ENCODE measurements at places on chromosomes 12 and 14.

GRCh38 chr14:92560106-92560865 lies 46.7 kb downstream of the RIN3 start:
- no peaks in the 10 kb centered on the region for H3K36me3 ChIP-seq
- DNase-seq, result no peak
- H3K27ac ChIP-seq, result no peak overlapping the region
- peaks cover 12% of the 10 kb centered on the region for H3K4me1 ChIP-seq

- DNase-seq, result no peak
- no peaks in the 10 kb centered on the region for H3K4me1 ChIP-seq
- peaks cover 23% of the 10 kb centered on the region for H3K27me3 ChIP-seq
- H3K27ac ChIP-seq, result no peak within 1 kb of the TSS
Measured at GRCh38 chr14:77141214-77142004, at the start of gene ZDHHC22. Gene ZDHHC22 (minus strand): TSS chr14:77141791. CDS start chr14:77139738, 2,053 bp downstream.

- no peak for DNase-seq
- no peaks in the 10 kb centered on the region for H3K4me1 ChIP-seq
- H3K27ac ChIP-seq, result no peak overlapping the region
- no peak overlapping the region for H3K4me3 ChIP-seq
- H3K36me3 ChIP-seq, result no peaks in the 10 kb centered on the region
Measured at GRCh38 chr12:75672200-75672599, 160.8 kb upstream of the KRR1 start.

DNA sequence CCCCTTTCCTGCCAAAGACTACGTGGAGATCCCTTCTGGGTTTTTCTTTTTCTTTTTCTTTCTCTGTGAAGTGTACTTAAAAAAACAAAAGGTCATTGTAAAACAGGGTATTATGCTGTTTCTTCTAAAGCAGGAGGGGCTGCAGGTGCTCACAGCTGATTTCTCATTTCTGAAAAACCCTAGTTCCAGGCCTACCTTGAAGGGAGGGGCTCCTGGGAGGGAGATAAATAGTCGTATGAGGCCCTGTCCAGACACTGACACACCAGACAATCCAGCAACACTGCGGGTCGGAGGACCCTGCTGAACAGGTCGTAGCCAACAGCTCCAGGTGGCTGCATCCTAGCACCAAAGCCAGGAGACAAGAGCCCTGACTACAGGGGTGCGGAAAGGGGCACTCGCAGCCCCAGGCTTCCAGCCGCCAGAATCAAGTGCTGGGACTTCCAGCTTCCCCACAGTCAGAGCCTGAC lies 41.1 kb downstream of the PSMA6 start:
- H3K27me3 ChIP-seq, result no peaks in the 10 kb centered on the region
- H3K4me3 ChIP-seq, result no peak overlapping the region
- no peak overlapping the region for H3K27ac ChIP-seq
- no peaks in the 10 kb centered on the region for H3K36me3 ChIP-seq
- no peak for DNase-seq

- no peak overlapping the region for H3K4me3 ChIP-seq
- no peak for DNase-seq
- H3K27me3 ChIP-seq, result peaks cover 26% of the 10 kb centered on the region
- H3K36me3 ChIP-seq, result no peaks in the 10 kb centered on the region
Measured at GRCh38 chr12:52413202-52413601, 7.1 kb upstream of the KRT82 start.

- DNase-seq, result no peak
- H3K36me3 ChIP-seq, result no peaks in the 10 kb centered on the region
- H3K4me3 ChIP-seq, result no peak overlapping the region
- no peak overlapping the region for H3K27ac ChIP-seq
Measured at GRCh38 chr14:85625925-85626585, 96.1 kb downstream of the FLRT2 start.

DNA sequence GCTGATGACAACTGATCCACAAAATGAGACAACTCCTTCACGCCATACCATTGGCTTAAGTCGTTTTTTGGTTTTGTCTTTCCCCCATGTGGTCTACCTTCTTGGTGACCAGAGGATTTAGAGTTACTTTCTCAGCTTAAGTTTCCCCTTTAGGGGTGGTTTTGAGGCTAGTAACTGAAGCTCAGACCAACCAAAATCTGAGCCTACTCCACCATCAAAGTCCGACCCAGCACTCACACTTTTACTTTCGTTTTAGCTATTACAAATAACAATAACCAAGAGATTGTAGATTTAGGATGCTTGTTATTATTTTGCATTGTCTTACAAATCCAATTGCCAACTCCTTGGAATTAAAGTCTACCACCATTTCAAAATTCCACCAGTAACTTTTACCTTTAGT lies 130.6 kb upstream of the MDM1 start:
- no peaks in the 10 kb centered on the region for H3K4me1 ChIP-seq
- peak overlapping the region; percentile 45 for H3K27ac ChIP-seq
- H3K27me3 ChIP-seq, result no peaks in the 10 kb centered on the region
- H3K4me3 ChIP-seq, result peak overlapping the region; percentile 49

- no peaks in the 10 kb centered on the region for H3K4me1 ChIP-seq
- H3K36me3 ChIP-seq, result no peaks in the 10 kb centered on the region
- no peak for DNase-seq
- no peaks in the 10 kb centered on the region for H3K27me3 ChIP-seq
- H3K4me3 ChIP-seq, result no peak overlapping the region
- H3K27ac ChIP-seq, result no peak overlapping the region
Measured at GRCh38 chr14:37170993-37171392, 1.4 kb downstream of the SLC25A21 start.

DNA sequence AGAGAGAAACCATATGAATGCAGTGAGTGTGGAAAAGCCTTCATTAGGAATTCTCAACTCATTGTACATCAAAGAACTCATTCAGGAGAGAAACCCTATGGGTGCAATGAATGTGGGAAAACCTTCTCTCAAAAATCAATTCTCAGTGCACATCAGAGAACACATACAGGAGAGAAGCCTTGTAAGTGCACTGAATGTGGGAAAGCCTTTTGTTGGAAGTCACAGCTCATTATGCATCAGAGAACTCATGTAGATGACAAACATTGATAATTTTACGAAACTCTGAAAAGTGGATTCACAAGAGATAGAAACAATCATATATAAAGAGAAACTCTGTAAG lies 22.9 kb downstream of the ZNF268 start:
- DNase-seq, result no peak
- no peak overlapping the region for H3K4me3 ChIP-seq
- H3K27me3 ChIP-seq, result no peaks in the 10 kb centered on the region
- no peak overlapping the region for H3K27ac ChIP-seq
- peaks cover 8% of the 10 kb centered on the region for H3K36me3 ChIP-seq

GRCh38 chr12:106291342-106291741 lies 11.2 kb upstream of the TCP11L2 start:
- DNase-seq, result no peak
- no peak overlapping the region for H3K4me3 ChIP-seq
- no peaks in the 10 kb centered on the region for H3K4me1 ChIP-seq
- H3K27me3 ChIP-seq, result no peaks in the 10 kb centered on the region

DNA sequence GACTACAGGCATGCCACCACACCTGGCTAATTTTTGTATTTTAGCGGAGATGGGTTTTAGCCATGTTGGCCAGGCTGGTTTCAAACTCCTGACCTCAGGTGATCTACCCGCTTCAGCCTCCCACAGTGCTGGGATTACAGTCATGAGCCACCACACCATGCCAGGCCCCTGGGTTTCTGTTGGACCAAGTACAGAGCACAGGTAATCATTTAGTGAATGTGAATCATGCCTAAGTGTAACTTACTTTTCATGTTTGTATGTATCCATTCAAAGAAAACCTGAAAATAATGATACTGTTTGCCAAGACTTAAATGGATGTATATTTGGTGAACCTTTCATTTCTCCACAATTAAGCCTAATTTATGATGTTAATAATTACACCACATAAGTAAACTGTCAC lies 65.9 kb downstream of the FGD6 start:
- H3K27me3 ChIP-seq, result no peaks in the 10 kb centered on the region
- no peak for DNase-seq
- H3K27ac ChIP-seq, result no peak overlapping the region
- no peak overlapping the region for H3K4me3 ChIP-seq
- no peaks in the 10 kb centered on the region for H3K36me3 ChIP-seq
- H3K4me1 ChIP-seq, result no peaks in the 10 kb centered on the region

- no peaks in the 10 kb centered on the region for H3K27me3 ChIP-seq
- no peaks in the 10 kb centered on the region for H3K36me3 ChIP-seq
- H3K27ac ChIP-seq, result no peak overlapping the region
Measured at GRCh38 chr12:15550793-15551192, 228.5 kb downstream of the PTPRO start.

- H3K27me3 ChIP-seq, result no peaks in the 10 kb centered on the region
- H3K4me3 ChIP-seq, result peak overlapping the region; percentile 78
- peak; percentile 60 for DNase-seq
Measured at GRCh38 chr14:77027538-77028383, 747 bp downstream of the IRF2BPL start.

- no peak for DNase-seq
- H3K4me3 ChIP-seq, result no peak overlapping the region
- no peak overlapping the region for H3K27ac ChIP-seq
- H3K36me3 ChIP-seq, result no peaks in the 10 kb centered on the region
- no peaks in the 10 kb centered on the region for H3K4me1 ChIP-seq
Measured at GRCh38 chr14:92486881-92487280, 26.7 kb upstream of the RIN3 start.

DNA sequence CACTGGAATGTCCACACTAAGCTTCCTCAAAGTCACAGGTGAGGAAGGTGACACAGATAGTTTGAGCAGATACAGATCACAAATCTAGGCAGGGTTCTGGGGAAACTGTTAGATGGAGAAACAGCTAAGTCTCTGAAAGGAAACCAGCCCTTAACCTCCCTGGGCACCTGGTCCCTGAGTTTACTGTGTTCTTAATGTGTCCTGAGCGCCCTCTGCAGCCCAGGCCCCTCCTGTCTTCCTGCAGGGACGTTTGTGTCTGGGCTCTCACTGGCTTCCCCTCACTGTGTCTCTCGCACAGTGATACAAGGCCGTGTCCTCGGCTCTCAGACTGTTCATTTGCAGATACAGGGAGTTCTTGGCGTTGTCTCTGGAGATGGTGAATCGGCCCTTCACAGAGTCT lies 684.3 kb downstream of the TMEM121 start:
- no peak overlapping the region for H3K27ac ChIP-seq
- no peak overlapping the region for H3K4me3 ChIP-seq
- H3K36me3 ChIP-seq, result no peaks in the 10 kb centered on the region
- DNase-seq, result no peak

DNA sequence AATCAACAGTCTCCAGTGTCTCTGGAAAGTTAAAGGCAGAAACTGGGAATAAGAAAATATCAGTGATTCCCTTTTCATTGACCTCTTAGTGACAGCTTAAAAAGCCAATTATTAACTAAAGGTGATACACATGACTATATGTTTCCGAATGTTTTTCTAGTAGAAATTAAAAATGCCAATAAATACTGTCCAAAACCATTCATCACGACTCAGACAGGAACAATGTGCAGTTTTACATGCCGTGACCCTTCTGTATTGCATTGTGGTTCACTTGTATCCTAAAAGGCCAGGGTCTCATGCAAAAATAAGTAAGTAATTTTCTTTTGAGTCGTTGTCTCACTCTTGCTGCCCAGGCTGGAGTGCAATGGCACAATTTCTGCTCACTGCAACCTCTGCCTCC lies 105.9 kb upstream of the TTC7B start:
- H3K27me3 ChIP-seq, result no peaks in the 10 kb centered on the region
- H3K27ac ChIP-seq, result no peak overlapping the region
- no peaks in the 10 kb centered on the region for H3K4me1 ChIP-seq
- H3K4me3 ChIP-seq, result no peak overlapping the region
- no peaks in the 10 kb centered on the region for H3K36me3 ChIP-seq
- no peak for DNase-seq

- no peaks in the 10 kb centered on the region for H3K27me3 ChIP-seq
- H3K4me3 ChIP-seq, result no peak overlapping the region
- peaks cover 7% of the 10 kb centered on the region for H3K4me1 ChIP-seq
- no peaks in the 10 kb centered on the region for H3K36me3 ChIP-seq
- no peak overlapping the region for H3K27ac ChIP-seq
- DNase-seq, result peak; percentile 32
Measured at GRCh38 chr14:102774391-102775153, 2.7 kb upstream of the TRAF3 start.

DNA sequence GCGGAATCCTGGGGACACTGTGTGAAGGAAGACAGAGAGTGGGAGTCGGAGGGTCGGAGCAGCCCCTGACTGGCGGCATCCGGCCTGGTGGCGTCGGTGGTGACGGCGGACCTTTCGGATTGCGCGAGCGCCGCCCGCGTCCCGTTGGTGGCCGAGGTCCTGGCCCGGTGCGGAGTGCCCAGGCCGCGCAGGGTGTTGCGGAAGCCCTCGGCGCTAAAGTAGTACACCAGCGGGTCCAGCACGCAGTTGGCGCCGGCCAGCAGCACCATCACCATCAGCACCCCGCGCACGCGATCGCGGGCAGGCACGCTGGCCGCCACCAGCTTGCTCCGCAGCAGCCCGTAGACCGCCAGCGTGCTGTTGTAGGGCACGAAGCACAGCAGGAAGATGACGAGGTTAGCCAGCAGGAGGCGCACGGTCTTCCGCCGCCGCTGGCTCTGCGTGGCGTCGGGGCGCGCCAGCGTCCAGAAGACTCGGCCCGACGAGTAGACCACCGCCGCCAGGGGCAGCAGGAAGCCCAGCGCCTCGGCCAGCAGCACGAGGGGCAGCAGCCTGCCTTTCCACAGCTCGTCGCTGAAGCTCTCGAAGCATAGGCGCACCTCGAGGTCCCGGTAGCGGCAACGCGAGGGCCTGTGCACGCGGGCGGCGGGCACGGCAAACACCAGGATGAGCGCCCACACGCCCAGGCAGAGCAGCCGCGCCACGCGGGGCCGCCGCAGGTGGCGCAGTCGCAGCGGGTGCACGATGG lies 13.1 kb upstream of the CHD4 start:
- no peak overlapping the region for H3K27ac ChIP-seq
- no peaks in the 10 kb centered on the region for H3K36me3 ChIP-seq
- no peak for DNase-seq
- no peak overlapping the region for H3K4me3 ChIP-seq
- H3K4me1 ChIP-seq, result no peaks in the 10 kb centered on the region

DNA sequence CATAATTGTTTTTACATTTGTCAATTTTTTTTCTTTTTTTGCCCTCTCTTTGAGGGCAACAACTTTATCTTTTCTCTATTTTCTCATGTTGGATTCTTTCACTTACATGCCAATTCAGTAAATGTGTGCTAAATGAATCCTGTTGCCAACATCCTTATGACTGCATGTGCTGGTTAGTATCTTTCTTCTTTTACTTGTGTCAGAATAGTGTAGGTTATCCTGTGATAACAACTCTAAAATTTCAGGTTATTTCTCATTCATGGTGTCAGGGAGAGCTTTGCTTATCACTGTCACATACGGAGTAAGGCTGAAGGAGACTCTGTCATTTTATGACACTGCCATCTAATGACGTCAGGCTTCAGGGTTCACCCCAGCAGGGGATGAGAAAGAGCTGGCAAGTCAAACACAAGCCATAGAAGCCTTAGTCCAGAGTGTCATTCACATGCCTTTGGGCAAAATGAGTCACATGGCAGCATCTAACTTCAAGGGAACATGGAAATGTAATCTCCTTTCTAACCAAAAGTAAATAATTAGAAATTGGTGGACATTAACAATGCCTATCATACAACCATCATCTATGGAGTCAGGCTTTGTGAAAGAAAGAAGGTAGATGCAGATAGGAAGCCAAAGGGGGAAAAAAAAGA lies 242.5 kb upstream of the ATP2B1 start:
- no peak overlapping the region for H3K27ac ChIP-seq
- no peak overlapping the region for H3K4me3 ChIP-seq
- no peaks in the 10 kb centered on the region for H3K4me1 ChIP-seq
- DNase-seq, result no peak

GRCh38 chr14:65392296-65392695 lies 20.2 kb upstream of the FUT8 start:
- H3K4me1 ChIP-seq, result no peaks in the 10 kb centered on the region
- no peaks in the 10 kb centered on the region for H3K36me3 ChIP-seq
- H3K4me3 ChIP-seq, result no peak overlapping the region

GRCh38 chr12:103887738-103888137 lies 42.5 kb upstream of the HSP90B1 start:
- no peak overlapping the region for H3K4me3 ChIP-seq
- H3K4me1 ChIP-seq, result peaks cover 17% of the 10 kb centered on the region
- H3K27ac ChIP-seq, result no peak overlapping the region
- H3K36me3 ChIP-seq, result no peaks in the 10 kb centered on the region
- DNase-seq, result no peak
